ENCODE measurements at places on chromosomes 7 and 10. TPM values are rescaled to one million over a fixed set of nuclear protein-coding genes. Genes with fewer than 3 reads are reported as not detected.

PRSS58 gene
- total RNA-seq: not detected

HMX2 gene
- total RNA-seq: not detected

IGFBP1 gene
- not detected for total RNA-seq

ARHGEF35 gene
- total RNA-seq: 5.4 TPM

KLF14 gene
- total RNA-seq: 0.23 TPM

GRCh38 chr7:139522830-139523198 lies 671 bp upstream of the CLEC2L start:
- peak; percentile 57 for DNase-seq

DNA sequence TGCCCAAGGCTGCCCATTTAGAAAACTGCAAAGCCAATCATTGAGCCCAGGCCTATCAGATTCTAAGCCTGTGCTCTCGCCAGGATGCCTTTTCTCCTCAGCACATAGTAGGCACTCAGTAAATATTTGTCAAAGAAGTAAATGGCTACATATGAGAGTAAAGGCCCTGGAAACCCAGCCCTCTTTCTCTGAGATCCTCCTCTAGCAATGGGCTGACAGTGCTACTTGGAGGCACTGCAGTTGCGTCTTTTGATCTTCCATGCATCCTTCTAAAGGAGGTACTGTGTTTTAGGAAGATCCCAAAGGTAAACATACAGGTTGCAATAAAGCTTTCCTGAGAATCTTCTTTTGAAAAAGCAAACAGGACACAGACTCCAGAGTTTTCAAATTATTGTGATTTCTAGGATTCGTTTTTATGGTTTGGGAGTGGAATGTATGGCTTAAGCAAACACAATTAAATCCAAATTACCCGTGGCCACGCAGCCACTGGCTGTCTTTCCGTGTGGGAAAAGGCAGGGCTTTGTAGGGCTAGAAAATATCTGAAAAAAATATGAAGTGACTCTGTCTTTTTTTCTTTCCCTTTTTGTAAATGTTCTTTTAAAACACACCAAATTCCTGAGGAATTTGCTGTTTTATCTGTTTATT lies 151.3 kb upstream of the BMPER start:
- no peak for DNase-seq

DNA sequence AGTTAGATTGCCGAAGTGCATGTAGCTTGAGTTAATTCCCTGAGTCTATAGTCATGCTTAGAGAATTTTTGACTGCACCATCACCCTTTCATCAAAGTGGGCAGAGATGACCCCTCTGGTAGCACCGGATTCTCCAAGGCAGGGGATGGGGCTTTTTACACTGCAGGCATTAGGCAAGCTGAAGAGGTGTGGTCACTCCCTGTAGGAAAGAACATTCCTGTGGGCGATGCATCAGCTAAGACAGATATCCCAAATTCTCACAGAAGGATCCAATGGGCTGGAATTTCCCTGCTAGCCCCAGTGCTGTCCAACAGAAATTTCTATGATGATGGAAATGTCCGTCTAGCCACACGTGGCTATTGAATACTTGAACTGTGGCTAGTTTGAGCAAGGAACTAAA lies 118.2 kb downstream of the ADAM12 start:
- no peak for DNase-seq

DNA sequence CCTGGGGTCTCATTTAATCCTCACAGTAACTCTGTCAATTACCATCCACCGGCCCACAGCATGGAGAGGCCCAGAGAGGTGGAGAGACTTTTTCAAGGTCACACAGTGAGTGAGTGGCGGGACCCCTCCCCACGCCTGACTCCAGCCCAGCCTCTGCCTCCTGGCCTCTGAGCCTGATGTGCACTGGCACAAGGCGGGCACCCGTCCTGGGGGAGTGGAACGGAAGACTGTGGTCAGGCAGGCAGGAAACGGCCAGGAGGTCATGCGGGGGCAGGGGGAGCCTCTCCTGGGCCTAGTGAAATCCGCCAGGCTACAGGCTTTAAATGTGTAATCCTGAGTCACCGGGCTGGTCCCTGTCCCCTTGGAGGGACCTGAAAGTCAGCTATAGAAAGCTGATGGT lies 32.2 kb downstream of the ZCCHC24 start:
- peak; percentile 80 for DNase-seq

DNA sequence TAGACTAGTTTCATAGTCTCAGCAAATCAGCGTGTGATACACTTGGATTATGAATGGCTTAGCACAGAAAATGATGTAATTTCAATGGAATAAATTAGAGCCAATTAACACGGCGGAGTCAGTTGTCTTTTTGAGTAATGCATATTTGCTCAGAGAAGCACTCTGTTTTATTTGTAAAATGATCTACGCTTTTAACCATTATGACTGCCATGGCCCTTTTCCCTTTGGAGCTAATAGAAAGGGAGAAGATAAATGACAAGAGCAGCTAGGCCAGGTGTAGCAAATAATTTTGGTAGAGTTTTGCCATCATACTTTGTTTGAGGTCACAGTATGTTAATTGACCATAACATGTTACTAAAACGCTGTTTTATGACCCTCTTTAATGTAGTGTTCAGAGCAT lies 86.8 kb downstream of the GPR158 start:
- no peak for DNase-seq

- DNase-seq: no peak
Observed at GRCh38 chr7:152395112-152395511, 40.7 kb downstream of the KMT2C start.

GRCh38 chr7:123573896-123574467 lies 16.4 kb upstream of the NDUFA5 start:
- no peak for DNase-seq

GRCh38 chr10:79046326-79046725 lies 22.4 kb upstream of the ZMIZ1 start:
- no peak for DNase-seq

- DNase-seq: no peak
Observed at GRCh38 chr7:4049202-4049601, 632.9 kb upstream of the FOXK1 start.

DNA sequence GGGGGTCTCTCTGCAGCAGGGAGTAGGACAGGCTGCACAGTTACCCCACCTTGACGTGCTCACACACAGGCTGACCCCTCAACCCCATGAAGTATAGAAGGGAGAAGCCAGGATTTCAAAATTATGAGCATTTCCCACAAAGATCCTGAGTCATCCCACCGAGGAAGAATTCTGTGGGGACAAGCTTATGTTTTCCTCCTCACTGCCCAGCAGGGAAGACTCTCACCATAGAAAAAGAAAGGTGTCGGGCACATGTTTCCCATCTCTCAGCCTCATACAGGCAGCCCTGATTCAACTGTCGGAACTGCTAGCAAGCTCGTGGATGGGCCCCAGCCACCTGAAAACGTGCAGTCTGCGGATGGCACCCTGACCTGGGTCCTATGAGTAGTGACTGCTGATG lies 499.7 kb upstream of the MKI67 start:
- no peak for DNase-seq

- DNase-seq: no peak
Observed at GRCh38 chr10:125283191-125283835, 123.0 kb upstream of the CTBP2 start.

- peak; percentile 88 for DNase-seq
Observed at GRCh38 chr7:151271699-151272355, 23.3 kb upstream of the SMARCD3 start.

Measured in posterior vena cava (tissue), 2 donors.